ENCODE measurements at places on chromosomes 16 and 17. TPM values are rescaled to one million over a fixed set of nuclear protein-coding genes. Genes with fewer than 3 reads are reported as not detected.

DNA sequence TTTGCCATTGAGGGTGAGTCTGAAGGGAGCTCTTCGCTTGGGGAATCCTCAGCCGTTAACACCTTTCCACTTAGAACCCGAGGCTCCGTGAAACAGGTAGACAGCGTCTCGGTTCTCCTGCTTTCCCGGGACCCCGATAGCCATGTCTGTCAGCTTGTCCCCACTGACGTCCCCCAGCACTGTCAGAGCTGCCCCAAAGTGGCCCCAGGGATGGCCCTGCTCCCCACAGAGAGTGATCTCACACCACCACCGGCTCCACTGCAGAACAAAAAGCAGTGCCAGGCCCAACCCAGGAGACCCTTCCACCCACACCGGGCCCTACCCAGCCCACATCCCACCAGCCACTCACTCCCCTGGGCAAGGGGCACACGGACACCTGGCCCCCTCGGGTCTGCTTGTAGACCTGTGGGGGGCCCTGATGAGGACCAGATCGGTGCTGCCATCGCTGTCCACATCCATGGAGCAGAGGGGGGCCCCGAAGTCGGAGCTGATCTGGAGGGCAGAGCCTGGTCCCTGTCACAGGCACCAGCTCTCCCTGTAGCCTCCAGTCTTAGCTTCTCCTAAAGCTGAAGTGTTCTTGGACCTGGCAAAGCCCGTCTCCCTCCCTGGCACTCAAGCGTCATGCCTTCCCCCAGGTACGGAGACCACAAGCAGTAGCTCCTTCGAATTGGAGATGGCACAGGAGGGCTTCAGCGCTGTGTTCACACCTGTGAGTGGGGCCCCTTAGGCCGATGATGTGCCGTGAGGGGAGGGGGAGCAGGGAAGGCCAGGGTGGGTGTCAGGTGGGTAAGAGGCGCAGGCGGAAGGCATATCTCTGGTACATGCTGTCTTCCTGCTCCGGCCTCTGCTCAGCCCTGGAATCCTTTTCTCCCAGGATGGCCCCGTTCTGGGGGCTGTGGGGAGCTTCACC, 6.5 kb downstream of the ITGAX start:
- DNase-seq: no peak

- no peak for DNase-seq
Observed at GRCh38 chr17:42553161-42553818, 567 bp downstream of the HSD17B1 start.

- no peak for DNase-seq
Observed at GRCh38 chr16:54590836-54591235, 304.2 kb upstream of the IRX3 start.

Gene CIITA
- total RNA-seq: 6.4 TPM

GRCh38 chr16:28304214-28304613, 11.9 kb downstream of the SBK1 start:
- DNase-seq: peak; percentile 76

DNA sequence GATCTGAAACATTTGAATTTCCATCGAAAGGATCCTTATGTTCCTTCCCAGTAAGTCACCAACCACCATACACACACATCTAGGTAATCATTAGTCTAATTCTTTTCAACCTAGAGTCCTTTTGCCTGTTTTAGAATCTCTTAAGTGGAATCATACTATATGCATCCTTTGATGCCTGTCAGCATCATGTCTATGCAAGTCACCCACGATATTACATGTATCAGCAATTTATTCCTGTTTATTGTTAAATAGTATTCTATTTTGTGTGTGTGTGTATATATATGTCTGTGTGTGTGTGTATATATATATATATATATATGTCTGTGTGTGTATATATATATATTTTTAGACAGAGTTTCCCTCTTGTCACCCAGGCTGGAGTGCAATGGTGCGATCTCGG, 78.9 kb upstream of the RPH3AL start:
- DNase-seq: no peak

GRCh38 chr17:72693151-72693878, 399.2 kb downstream of the SLC39A11 start:
- no peak for DNase-seq

DNA sequence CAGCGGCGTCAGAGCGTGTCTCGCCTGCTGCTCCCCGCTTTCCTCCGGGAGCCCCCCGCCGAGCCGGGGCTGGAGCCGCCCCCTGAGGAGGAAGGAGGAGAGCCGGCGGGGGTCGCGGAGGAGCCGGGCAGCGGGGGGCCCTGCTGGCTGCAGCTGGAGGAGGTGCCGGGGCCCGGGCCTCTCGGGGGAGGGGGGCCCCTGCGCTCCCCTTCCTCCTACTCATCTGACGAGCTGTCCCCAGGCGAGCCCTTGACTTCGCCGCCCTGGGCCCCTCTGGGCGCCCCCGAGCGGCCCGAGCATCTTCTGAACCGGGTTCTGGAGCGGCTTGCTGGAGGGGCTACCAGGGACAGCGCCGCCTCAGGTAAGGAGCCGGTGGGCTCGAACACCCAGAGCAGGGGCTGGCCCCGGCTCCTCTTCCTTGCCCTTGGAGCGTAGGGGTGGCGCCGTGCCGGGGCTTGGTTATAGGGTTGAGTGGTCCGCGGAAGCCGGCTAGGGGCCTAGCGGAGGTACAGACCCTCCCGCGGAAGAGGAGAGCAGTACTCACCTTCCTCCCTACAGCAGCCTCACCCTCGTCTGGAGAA, 841 bp downstream of the RAPGEFL1 start:
- DNase-seq: no peak

DNA sequence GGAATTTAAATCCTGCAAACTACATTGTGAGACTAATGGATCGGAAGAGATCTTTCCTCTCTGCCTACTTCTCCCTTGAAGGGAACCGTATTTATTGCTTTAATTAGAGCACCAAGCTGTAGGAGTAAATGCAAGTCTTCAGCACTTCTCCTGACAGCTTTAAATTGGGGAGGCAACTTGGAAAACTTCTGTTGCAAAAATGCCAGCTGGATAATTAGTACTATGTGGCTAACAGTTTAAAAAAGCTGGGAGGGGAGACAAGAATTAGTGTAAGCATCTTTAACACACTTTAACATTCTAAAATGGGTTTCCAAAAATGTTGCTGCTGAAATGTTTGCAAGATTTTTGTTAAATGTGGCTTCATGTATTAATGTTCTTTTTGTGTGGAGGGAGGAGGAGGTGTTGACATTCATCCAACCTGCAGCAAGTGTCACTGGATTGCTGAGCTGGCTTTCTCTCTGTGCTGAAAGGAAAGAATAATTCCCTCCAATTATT, 108.5 kb downstream of the PCTP start:
- no peak for DNase-seq

Gene GNG13
- total RNA-seq: not detected

- no peak for DNase-seq
Observed at GRCh38 chr17:45703806-45704205, 80.3 kb upstream of the CRHR1 start.

- DNase-seq: peak; percentile 79
Observed at GRCh38 chr16:80719573-80719972, 84.8 kb downstream of the CDYL2 start.

- no peak for DNase-seq
Observed at GRCh38 chr16:4123616-4124300, 7.5 kb upstream of the ADCY9 start.

GRCh38 chr16:55668340-55669281, 12.8 kb downstream of the SLC6A2 start:
- DNase-seq: no peak

Gene PLXDC1
- 0.43 TPM for total RNA-seq

- no peak for DNase-seq
Observed at GRCh38 chr16:35744084-35744483, 2284.7 kb downstream of the TP53TG3F start.

GRCh38 chr17:42608305-42609181, 631 bp downstream of the RETREG3 start:
- peak; percentile 76 for DNase-seq

Gene CHRNE
- 0.42 TPM for total RNA-seq

- DNase-seq: no peak
Observed at GRCh38 chr16:53605831-53606400, 97.7 kb downstream of the RPGRIP1L start.

GRCh38 chr16:4477966-4478365, 1.8 kb downstream of the HMOX2 start:
- peak; percentile 65 for DNase-seq

Gene ADAD2
- not detected for total RNA-seq

Gene KCNG4
- not detected for total RNA-seq

- no peak for DNase-seq
Observed at GRCh38 chr16:74051-74746, 1.8 kb upstream of the RHBDF1 start.

DNA sequence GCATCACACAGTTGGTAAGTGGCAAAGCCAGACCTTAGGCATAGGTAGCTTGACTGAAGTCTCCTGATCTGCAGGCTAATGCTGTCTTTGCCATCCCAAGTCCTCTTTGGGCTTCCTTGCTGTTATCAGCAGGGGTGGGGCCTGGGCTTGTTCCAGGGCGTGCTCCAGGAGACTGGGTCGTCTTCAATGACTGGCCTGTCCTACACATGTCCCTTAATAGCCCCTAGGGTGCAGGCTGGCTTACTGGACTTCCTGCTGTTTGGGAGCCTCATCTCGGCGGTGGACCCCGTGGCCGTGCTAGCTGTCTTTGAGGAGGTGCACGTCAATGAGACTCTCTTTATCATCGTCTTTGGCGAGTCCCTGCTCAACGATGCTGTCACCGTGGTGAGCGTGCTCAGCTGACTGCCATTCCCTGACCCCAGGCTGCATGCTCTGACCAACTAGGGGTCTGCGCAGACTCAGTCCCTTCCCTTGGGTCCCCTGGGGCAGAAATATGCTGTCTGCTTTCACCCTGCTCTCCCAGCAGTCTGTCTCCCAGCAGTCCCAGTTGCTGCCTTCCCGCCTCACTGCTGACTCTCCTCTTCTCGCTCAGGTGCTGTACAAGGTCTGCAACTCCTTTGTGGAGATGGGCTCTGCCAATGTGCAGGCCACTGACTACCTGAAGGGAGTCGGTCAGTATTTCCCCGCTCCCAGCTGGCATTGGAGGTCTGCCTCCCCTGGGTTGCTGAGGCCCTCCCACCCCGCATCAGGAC, 6.2 kb downstream of the SLC9A5 start:
- DNase-seq: no peak

GRCh38 chr16:29007730-29008593, 23.1 kb downstream of the LAT start:
- peak; percentile 89 for DNase-seq

DNA sequence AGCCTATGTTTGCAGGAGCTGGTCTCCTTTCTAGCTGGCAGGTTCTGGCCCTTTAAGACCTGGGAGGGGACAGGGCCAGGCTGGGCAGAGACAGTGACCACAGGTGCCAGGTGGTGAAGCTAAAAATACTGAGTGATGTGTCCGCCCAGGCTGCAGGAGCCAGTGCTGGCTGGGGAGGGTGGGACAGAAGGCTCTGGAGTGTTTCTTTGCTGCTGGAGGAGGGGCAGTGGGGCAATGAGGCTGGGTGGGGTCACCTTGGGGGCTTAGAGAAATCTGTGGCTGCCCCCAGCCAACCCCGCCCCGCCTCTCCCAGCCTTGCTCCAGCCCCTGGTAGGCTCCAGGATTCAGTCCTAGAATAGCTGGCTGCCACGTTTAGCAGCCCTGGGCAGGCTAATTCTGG, 30.4 kb upstream of the SBK1 start:
- no peak for DNase-seq

- no peak for DNase-seq
Observed at GRCh38 chr17:17361867-17362539, 58.8 kb downstream of the NT5M start.

Gene TMEM100
- not detected for total RNA-seq

DNA sequence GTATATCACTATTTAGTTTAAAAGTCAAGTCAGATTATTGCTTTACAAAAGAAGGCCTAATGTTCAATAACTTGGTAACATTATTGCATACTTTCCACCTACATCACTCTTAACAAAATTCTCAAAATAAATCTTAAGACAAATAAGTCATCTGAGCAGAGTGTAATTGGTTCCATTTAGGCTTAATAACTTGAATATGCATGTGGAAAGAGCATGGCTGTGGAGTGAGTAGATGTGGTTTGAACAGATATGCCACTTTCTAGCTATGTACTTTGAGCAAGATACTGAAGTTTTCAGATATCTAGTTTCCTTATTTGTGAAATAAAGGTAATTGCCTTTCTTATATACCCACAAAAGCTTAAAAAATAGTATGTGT, 6.7 kb upstream of the EVI2A start:
- no peak for DNase-seq

- DNase-seq: no peak
Observed at GRCh38 chr17:50583641-50584040, 23.1 kb downstream of the CACNA1G start.

GRCh38 chr17:64262198-64262999, 661 bp downstream of the TEX2 start:
- DNase-seq: peak; percentile 90

GRCh38 chr16:2223942-2224486, 623 bp downstream of the E4F1 start:
- DNase-seq: peak; percentile 80

GRCh38 chr17:35046740-35047283, 16.7 kb downstream of the RFFL start:
- peak; percentile 91 for DNase-seq

- no peak for DNase-seq
Observed at GRCh38 chr17:78307887-78308638, 51.8 kb downstream of the SOCS3 start.

GRCh38 chr17:46035112-46035818, 36.2 kb downstream of the STH start:
- DNase-seq: peak; percentile 74

DNA sequence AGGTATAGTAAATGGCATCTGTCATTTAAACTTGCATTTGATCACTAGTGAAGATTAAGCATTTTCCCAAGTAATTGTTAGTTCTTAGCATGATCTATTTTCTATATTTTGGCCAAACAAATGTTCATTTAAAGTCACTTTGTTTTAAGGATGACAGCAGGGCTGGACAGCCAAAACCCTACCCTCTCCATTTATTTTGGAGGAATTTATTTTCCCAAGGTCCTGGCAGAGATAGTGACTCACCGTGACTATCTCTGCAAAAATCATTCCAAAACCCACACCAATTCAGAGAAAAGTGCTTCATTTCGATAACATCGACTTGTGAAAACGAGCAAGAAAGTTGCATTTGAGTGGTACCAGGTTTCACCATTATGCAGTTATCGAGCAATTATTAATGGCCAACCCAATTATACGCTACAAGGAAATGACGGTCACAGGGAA, 665 bp upstream of the AKAP1 start:
- no peak for DNase-seq

DNA sequence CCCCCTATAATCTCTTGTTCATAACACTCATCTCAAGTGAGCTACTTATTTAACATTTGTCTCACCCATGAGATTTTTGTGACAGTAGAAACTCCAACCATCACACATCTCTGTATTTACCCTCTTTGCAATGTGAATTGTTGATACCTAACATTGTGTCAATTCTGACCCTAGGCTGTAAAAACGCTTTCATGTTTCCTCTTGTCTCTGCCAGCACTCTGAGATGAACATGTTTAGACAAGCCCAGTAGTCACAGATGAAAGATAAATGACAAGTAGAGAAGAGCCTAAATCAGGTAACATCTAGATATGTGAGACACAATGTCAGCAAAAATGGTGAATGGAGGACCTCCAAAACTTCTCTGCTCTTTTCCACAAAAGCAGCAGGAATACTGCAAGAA, 1254.5 kb upstream of the GOT2 start:
- DNase-seq: no peak

GRCh38 chr16:29843931-29844330, 19.1 kb downstream of the CDIPT start:
- no peak for DNase-seq

Gene CLEC18B
- total RNA-seq: 0.21 TPM
